ENCODE measurements at places on chromosomes 4 and X.

DNA sequence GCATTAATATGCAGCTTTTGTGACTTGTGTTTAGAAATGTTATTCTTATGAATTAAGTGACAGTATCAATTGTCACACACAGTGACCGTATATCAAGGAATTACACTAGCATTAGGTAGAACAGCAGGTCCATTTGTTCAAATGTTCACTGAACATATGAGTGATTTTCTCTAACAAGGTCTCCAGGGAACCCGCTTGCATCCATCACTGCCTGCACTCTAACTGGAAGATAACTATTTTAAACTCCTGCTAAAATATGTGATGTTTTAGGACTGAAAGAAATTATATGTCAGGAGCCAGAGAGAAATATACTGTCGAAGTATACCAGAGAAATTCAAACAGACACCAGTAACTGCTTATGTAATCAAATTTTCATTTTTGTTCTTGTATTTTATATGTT lies 1395.7 kb downstream of the PCDH18 start:
- DNase-seq: no peak

GRCh38 chrX:72100824-72101351 lies 30.8 kb downstream of the RTL5 start:
- peak; percentile 59 for DNase-seq

GRCh38 chr4:109578846-109579245 lies 18.8 kb downstream of the MCUB start:
- DNase-seq: no peak

DNA sequence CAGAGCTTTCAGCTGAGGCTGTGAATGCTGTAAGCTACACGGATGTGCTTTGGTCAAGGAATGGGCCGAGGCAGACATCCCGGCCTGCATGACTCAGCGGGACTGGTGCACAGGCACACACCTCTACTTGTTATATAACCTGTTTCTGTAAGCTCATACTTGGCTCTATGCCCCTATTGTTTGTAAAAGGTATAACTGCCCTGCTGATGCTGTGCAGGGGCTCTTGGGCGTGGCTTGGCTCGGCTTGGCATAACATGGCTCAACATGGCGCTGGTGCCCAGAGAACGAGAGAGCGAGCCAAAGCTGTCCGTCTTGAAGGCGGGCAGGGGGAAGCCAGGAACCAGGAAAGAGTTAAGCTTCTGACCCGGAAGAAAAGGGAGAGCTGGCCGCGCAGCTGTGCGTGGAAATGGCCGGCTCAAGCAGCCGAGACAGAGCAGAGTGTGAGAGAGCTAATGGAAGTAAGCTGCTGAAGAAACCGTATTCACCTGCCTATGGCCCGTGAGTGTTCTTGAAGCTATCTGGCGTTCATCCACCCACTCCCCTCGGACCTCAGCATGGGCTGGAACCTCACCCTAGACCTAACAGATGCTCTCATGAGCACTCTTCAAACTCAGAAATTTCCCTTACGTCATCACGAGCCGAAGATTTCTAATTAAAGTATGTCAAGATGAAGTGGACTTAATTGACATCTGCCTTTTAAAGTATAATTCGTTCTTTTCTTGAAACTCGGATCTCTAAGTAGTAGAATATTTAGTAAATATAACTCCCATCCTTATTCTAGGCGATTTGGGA lies 286.3 kb upstream of the AGA start:
- no peak for DNase-seq

DNA sequence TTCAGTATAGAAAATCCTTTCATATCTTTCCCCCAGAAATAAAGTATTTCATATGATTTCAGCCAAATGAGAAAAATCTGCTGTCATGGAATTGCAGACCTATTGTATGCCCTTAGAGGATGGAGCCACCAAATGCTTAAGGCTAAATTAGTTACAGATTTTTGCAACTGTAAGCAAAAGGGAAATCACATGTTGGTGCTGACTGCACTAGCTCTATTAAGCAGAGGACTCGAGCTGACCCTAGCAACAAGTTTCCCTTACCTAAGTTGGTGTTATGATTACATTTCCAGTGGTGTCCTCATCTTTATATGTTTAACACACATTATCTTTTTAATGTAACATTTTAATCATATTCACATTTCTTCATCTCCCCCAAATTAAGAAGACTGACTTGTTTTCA lies 58.3 kb upstream of the DOCK11 start:
- no peak for DNase-seq

GRCh38 chr4:166252487-166253402 lies 379.7 kb downstream of the TLL1 start:
- DNase-seq: no peak

DNA sequence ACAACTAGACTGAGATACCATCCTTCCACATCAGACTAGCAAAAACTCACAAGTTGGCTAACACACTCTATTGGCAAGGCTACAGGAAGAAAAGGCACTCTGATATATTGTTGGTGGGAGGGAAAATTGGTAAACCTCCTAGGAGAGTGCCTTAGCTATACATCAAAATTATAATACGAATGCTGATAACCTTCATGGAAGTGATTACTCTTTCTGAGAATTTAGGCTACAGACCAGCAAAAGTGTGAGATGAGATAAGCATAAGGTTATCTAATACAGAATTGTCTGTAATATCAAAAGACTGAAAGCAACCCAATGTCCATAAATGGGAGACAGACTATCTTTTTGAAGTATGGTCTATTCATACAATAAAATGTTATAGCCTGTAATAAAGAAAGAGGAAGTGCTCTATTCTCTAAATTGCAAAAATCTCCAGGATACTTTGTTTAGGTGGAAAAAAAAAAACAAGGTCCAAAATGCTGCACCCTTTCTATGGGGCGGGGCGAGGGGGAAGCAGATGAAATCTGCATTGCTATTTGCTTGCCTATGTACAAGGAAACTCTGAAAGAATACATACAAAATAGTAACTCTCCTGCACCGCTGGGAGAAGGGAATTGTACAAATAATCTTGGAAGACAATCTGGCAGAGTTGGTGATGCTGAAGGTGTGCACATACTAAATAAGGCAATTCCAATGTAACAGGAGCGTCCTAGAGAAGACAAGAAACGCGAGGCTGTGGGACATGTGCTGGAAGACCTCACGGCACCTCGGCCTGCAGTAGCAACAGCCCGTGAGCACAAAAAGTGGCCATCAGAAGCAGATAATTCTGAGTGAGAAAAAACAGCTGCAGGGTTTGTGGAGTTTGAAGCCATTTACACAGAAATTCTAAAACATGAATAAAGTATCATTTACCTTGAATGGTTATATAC lies 109.7 kb downstream of the AFAP1 start:
- DNase-seq: no peak
